ENCODE measurements at places on chromosomes 7 and 10.

GRCh38 chr7:130401101-130401500 lies 20.8 kb downstream of the CPA1 start:
- DNase-seq = no peak

- DNase-seq = no peak
Measured at GRCh38 chr7:18573410-18574234, 78.1 kb downstream of the HDAC9 start.

DNA sequence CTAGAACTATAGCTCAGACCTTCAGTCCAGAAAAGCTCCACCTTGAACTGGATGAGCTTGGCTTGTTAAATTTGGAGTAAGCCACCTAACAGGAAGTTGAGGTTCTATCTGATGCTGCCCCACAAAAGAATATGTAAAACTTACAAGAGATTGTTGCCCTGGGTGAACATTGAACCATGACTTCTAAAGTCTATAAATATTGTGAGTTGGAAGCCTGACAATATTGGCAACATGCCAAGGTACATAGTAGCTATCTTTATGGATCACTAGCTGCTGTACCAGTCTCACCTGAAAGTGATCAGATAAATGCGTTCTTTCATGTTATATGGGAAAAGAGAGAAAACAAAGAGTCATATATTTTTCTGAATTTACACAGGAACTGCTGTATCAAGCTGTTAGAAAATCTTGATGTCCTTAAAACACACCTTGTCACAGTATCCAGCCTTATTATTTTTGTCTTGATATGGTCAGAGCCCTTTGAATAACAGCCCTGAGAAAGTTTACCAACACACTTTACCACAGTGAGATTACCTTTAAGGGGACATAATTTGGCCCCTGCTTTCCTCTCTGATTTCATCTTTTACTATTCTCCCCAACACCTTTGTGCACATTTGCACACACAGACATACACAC lies 92.0 kb downstream of the LSMEM1 start:
- no peak for DNase-seq

DNA sequence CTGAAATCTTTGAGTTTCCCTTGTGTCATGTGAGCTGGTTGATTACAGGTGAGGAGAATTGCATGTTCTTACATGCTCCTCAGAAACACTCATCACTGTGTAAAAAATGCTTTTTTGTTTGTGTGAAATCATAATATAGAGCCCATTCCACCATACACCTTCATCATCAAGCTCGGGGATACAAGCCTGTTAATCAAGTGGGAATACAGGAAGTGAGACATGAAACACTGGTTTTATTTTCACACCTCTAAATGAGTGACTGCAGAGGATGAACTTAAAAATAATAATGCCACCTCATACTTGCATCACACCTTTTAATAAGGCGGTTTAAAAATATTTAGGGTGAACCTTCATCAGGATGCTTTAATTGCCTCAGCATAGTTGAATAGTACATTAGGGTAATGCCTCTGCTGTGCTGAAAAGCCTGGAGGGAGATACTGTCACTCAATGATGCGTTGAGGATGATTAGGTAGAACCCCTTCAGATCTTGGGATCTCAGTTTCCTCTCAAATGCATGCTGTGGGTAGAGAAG lies 164.6 kb downstream of the AUTS2 start:
- DNase-seq = no peak

GRCh38 chr7:51261950-51262795 lies 54.4 kb downstream of the COBL start:
- DNase-seq = no peak

- no peak for DNase-seq
Measured at GRCh38 chr7:30851651-30852307, 59.9 kb upstream of the AQP1 start.

GRCh38 chr10:124565565-124566221 lies 104.1 kb downstream of the LHPP start:
- no peak for DNase-seq

GRCh38 chr10:22593636-22594198 lies 120.7 kb downstream of the PIP4K2A start:
- DNase-seq = no peak

DNA sequence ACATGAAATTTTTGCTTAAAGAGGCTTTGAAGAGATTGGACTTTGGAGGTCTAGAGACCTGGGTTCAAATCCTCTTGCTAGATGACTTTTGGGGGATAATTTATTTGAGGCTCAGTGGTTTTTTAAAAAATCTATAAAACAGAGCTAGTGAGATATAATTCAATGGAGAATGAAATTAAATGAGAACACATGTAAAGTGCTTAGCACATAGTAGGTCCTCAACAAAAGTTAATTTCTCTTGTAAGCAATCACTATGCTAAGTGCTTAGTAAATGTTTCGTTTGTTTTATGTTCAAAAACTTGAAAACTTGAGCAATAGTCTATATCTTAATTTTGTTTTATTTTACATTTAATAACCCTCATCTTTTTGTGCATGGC lies 64.8 kb downstream of the LRMDA start:
- no peak for DNase-seq

DNA sequence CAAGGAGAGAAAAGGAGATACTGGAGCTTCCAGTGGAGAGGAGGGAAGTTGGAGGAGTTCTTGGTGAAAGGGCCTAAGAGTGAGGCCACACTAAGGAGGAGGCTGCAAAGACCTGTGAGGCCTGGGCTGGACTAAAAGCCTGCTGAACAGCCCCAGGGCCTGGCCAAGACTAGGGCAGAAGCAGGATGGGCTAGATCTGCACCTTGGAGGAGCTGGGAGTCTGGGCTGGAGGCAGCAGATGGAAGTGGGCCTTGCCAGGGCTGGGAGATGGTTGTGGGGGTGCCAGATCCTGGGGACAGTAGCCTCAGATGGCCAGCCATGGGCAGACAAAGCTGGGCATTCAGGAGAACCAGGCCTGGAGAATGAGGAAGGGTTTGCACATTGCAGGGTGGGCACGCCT lies 6.5 kb upstream of the PURB start:
- no peak for DNase-seq

Data from activated naive CD4-positive, alpha-beta T cell treated with Interleukin-2 at 50 U/mL for 16 hours (primary cell).